ENCODE measurements at places on chromosomes 7 and 10.
A peak's percentile ranks its signal among the peaks of the same experiment; 100 is the strongest.

DNA sequence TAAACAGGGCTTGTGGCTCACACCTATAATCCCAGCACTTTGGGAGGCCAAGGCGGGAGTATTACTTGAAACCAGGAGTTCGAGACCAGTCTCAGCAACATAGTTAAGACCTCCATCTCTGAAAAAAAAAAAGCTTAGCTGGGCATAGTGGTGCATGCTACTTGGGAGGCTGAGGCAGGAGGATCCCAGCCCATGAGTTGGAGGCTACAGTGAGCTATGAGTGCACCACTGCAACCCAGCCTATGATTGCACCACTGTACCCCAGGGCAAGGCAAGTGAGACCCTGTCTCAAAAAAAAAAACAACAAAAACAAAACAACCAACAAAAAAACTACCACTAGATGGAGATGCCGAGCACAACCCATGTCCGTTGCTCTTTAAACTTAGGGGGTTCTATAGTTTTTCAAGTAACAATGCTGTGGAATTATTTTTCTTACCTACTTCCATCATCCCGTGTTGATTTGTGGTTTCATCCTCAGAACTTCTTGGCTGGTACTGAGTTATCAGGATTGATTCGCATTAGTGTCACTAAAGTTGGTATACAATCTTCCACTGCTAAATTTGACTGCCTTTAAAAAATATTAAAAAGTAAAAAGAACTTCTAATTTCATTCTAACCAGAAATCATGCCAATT is 12.2 kb upstream of the REPIN1 start:
- DNase-seq: peak; percentile 49

GRCh38 chr10:44752451-44753441 is 158.4 kb upstream of the TMEM72 start:
- peak; percentile 94 for DNase-seq

- DNase-seq: no peak
Measured at GRCh38 chr10:49734676-49735075, 27.4 kb downstream of the OGDHL start.

GRCh38 chr10:91957091-91957490 is 33.5 kb downstream of the BTAF1 start:
- DNase-seq: no peak

DNA sequence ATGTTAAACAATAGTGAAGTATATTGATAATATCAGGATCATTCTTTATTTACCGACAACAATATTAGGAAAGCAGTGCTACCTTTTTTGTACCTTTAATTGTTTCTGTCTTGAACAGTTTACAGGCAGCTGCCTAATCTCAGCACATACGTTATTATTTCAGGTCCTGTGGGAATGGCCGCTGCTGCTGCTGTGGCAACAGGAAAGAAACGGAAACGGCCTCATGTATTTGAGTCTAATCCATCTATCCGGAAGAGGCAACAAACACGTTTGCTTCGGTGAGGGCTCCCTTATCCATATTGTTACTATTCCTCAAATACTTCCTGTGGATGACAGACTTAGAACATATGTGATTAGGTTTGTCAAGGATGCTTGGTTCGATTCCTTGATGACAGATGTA is 59.7 kb downstream of the NRF1 start:
- DNase-seq: no peak

- no peak for DNase-seq
Measured at GRCh38 chr10:31905586-31905985, 23.0 kb downstream of the ARHGAP12 start.

GRCh38 chr7:131057015-131057793 is 270.5 kb upstream of the MKLN1 start:
- no peak for DNase-seq

- DNase-seq: peak; percentile 56
Measured at GRCh38 chr10:26430641-26431163, 7.4 kb upstream of the APBB1IP start.

DNA sequence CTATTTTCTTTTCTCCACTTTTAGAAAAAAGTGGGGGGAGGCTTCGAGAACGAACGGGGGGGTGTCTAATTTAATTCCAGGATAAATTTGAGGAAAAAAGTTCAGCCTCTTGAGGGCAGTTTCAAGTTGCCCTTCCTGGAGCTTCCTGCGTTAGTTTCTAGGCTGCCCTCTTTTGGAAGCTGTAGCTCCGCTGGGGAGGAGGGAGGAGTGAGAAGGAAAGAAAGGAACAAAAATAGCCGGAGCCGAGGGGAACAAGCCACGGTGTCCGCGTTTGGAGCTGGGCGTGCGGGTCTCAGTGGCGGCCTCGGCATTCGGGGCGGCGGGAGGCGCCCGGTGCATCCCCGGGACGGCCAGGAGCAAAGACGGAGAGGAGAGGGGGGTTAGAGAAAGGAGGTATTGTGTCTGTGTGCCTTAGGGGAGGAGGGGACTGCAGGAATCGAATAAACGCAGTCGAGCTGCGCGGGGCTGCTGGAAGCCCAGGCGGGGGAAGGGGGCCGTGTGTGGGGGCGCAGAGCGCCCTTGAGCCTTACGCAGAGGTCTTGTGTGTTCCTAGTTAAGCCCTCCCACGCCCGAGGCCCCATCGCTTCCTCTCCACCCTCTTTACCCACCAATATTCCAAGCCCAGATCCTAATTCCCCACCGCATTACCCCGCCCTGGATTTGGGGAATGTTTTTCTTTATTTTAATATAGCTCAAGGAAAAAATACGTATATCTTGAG is 2.0 kb upstream of the TNRC18 start:
- DNase-seq: peak; percentile 92

GRCh38 chr7:45698303-45699014 is 124.3 kb downstream of the ADCY1 start:
- DNase-seq: no peak

DNA sequence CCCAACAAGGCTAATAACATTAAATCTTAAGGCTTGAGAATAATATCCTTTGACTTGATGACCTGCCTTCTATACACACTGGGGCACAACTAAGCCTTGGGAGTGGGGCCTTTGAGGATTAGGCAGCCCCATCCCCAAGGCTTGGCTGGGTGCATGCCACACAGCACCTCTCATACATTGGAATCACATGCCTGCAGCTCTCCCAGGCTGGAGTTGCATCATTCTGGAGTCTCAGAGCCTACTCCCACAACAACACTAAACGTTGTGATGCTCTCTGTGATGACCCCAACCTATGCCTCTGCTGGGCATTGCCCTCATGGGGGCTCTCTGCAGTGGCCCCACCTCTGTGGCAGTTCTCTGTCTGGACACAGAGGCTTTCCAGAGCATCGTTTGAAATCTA is 31.9 kb upstream of the SGCE start:
- no peak for DNase-seq

- DNase-seq: no peak
Measured at GRCh38 chr10:14518149-14518548, 187.4 kb upstream of the FRMD4A start.

- DNase-seq: no peak
Measured at GRCh38 chr10:69884024-69884367, 82.3 kb downstream of the COL13A1 start.

GRCh38 chr10:82914655-82915136 is 1039.7 kb downstream of the NRG3 start:
- no peak for DNase-seq

DNA sequence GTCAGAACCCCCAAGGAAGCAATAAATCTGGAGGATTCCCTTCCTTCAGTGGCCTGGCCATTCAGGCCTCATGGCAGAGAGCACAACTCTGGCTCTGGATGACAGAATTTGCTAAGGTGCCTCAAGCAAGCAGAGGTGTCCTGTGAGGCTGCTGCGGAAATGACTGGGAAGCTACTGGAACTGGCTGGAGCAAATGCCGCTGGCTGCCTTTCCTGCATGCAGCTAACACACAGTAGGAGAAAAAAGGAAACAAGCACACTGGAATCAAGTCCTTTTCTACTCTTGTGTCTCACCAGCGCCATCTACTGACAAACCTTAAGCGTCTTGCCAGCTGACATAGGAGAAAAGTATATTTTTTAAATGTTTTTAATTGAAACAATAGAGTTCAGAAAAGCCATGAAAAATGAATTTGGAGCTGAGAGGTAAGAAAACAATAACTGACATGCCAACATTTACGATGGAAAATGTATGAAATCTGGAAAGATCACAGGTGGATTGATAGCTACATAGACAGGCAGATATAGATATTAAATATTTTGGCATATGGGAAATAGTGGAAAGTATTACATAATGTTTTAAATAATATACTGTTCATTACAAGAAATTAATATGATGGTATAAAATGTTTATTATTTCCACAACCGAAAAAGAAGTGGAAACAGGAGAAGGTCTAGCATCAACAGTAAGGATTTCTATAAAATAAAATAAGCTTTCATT is 951.6 kb downstream of the ANKRD7 start:
- peak; percentile 55 for DNase-seq

DNA sequence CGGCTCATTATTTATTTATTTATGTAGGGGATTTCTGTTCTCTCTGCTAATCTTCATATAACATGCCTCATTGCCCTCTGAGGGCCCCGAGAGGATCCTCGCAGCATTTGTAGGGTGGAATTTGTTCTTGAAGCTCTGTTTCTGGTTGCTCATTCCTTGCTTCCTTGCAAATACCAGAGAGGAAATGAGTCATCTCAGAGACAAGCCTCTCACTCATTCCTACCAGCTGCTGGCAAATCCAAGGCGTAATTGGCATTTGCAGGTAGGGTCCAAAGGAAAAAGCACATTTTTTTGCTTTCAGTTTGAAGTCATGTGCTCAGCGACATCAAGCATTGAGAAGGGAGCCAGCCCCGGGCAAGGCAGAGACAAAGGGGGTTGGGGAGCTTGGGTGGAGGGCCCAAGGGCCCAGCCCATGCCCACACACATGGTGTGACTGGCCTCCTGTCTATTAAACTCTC is 501.6 kb downstream of the GALNT17 start:
- DNase-seq: peak; percentile 10

DNA sequence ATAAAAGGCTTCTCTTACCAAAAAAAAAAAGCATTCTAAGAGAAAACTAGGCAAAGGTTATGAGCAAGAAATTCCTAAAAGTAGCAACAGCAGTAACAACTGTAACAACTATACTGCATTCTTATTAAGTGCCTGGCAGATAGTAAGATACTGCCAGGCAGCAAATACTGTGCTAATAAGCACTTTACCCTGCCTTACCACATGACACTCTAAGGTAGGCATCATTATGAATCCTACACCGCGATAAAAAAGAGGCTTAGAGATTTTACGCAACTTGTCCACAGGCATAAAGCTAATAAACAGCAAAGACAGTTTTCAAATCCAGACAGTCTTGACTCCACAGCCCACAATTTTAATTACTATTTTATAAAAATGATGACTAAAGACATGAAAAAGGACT is 83.2 kb downstream of the USP6NL start:
- DNase-seq: no peak

DNA sequence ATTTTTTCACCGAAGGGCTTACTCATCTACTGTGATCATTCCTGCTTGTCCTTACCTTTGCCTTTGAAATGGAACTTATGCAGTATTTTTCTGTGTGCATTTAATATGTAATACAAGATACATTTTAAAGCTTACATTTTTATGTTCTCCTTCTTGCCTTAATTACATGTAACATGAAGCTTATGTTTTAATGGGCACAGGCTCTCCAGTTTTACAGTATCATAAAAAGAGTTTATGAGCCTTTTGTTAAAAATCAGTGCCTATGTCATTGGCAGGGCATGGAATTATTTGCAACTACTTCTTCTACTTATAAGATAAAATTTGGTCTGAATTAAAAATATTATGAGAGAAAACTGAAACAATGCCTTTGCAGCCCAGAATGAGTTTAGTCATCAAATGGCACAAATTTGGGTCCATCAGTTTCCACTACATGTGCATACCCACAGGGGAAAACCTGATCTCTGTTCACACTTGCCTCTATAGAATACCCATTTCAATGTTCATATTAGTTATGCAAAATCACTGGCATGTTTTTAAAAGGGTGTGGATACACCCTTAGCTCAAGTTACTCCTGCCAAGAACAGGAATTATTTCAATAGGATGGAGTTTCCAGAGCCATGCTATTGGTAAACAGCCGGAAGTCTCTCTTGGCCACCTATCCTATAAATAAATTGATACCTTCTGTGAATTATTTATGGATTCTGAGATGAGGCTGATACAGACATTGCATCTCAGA is 27.9 kb upstream of the WNT16 start:
- no peak for DNase-seq

GRCh38 chr10:93254180-93254853 is 180.6 kb downstream of the CYP26A1 start:
- no peak for DNase-seq

GRCh38 chr7:99409192-99409572 is 413 bp downstream of the BUD31 start:
- no peak for DNase-seq

DNA sequence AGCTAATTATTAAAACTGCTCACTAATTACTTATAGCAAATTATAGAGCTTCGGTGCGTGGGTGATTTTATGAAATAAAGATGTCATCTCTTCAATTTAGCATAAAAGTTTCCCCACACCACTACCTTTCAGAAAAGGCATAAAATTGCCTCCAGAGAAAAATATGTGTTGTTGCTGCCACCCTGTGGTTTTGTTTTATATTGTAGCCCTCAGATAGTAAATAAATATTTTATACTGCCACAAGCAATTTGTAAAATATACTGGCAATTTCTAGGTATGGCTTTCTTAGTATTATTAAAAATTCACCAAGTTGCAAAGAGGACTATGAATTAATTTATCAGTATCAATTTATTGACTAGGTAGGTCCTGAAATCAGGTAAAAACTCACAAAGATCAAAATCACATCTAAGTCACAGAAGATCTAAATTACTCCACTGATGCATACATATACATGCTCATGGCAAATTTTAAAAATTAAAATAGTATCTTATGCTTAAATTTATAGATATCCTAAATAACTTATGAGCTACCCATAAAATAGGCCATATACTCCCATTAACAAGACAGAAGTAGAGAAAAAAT is 26.5 kb downstream of the ASNS start:
- peak; percentile 49 for DNase-seq

DNA sequence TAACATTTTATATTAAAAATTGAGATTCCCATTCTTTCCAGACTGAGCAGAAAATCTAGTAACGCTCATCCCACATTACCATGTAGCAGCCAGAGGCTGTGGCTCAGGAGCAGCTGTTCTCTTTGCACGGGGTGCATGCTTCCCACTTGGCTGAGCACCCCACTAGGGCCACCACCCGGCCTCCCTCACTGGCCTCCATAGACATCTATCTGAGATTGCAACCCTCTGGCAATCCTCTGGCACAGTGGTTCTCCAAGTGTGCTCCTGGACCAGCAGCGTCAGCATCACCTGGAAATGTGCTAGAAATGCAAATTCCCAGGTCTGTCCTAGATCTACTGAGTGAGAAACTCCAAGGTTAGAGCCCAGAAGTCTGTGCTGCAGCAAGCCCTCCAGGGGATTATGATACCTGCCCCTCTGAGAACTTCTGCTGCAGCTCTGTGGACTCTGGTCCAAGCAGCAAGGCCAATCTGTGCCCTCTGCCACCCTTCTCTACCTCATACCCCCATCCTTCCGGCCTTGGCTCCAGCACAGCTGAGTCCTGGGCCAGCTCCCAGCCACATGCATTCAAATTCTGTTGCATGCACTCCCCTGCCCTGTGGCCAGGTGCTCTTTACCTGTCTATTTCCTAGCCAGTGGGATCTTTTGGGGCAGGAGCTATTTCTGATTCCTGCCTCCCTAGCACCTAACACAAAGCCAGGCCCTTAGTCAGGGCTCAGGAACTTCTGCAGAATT is 301.5 kb downstream of the GRID1 start:
- no peak for DNase-seq
